ENCODE measurements at places on chromosomes 11 and 22. TPM values are rescaled to one million over a fixed set of nuclear protein-coding genes. Genes with fewer than 3 reads are reported as not detected.
A peak's percentile ranks its signal among the peaks of the same experiment; 100 is the strongest.

- H3K27me3 ChIP-seq = peaks cover 31% of the 10 kb centered on the region
- no peak overlapping the region for H3K27ac ChIP-seq
- no peaks in the 10 kb centered on the region for H3K4me1 ChIP-seq
- no peaks in the 10 kb centered on the region for H3K36me3 ChIP-seq
- no peak for DNase-seq
These were observed 33.3 kb upstream of the CACNG2 start for GRCh38 chr22:36736701-36737320.

GRCh38 chr11:134125507-134125906 lies 56.6 kb downstream of the JAM3 start:
- no peaks in the 10 kb centered on the region for H3K36me3 ChIP-seq
- H3K4me3 ChIP-seq = peak overlapping the region; percentile 72
- DNase-seq = no peak

- H3K36me3 ChIP-seq = no peaks in the 10 kb centered on the region
- no peaks in the 10 kb centered on the region for H3K4me1 ChIP-seq
- no peak for DNase-seq
- H3K27ac ChIP-seq = peak overlapping the region; percentile 49
- H3K4me3 ChIP-seq = no peak overlapping the region
- H3K27me3 ChIP-seq = no peaks in the 10 kb centered on the region
These were observed 55.1 kb upstream of the CLDN5 start for GRCh38 chr22:19579115-19579811.

GRCh38 chr22:46061501-46062231 lies 84.7 kb upstream of the WNT7B start:
- no peaks in the 10 kb centered on the region for H3K27me3 ChIP-seq
- DNase-seq = peak; percentile 50
- H3K27ac ChIP-seq = peak overlapping the region; percentile 99
- peaks cover 78% of the 10 kb centered on the region for H3K4me1 ChIP-seq
- H3K4me3 ChIP-seq = peak overlapping the region; percentile 88

Gene H19
- 4,259 TPM for total RNA-seq

Gene SPON1
- total RNA-seq = 1.2 TPM

Gene ACCS
- 3.5 TPM for total RNA-seq

Data from psoas muscle (tissue), 8 donors.